SIG-M5 (cell line): ENCODE measurements at places on chromosomes 13 and 19.

- DNase-seq = no peak
These were observed 53.4 kb downstream of the ING1 start for GRCh38 chr13:110766671-110767430.

GRCh38 chr19:53866865-53867224 is 838 bp upstream of the MYADM start:
- no peak for DNase-seq

- no peak for DNase-seq
These were observed 12.7 kb downstream of the EGLN2 start for GRCh38 chr19:40811478-40812341.

DNA sequence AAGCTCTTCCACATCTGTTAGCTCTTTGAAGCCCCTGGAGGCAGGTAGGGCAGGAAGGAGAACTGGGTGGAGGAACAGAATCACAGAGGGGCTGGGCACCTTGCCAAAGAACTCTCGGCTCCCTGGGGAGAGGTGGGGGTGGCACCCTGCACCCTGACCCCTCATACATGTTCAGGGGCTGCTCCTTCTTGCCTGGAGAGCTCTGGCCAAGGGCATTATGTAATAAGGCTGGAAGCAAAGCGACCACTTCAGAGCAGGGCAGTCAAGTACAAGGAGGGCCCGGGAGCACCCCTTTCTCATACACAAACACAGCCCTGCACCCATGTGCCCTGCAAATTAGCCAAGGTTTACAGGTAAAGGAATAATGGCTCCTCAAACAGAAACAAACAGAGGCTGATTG is 351.9 kb upstream of the TSHZ3 start:
- DNase-seq = no peak

- no peak for DNase-seq
These were observed at the start of gene TBXA2R for GRCh38 chr19:3606690-3607289. TSS of gene TBXA2R (minus strand) at chr19:3606875. CDS start at chr19:3600634, 6,241 bp downstream.
